ENCODE measurements at places on chromosomes 5 and 9.

DNA sequence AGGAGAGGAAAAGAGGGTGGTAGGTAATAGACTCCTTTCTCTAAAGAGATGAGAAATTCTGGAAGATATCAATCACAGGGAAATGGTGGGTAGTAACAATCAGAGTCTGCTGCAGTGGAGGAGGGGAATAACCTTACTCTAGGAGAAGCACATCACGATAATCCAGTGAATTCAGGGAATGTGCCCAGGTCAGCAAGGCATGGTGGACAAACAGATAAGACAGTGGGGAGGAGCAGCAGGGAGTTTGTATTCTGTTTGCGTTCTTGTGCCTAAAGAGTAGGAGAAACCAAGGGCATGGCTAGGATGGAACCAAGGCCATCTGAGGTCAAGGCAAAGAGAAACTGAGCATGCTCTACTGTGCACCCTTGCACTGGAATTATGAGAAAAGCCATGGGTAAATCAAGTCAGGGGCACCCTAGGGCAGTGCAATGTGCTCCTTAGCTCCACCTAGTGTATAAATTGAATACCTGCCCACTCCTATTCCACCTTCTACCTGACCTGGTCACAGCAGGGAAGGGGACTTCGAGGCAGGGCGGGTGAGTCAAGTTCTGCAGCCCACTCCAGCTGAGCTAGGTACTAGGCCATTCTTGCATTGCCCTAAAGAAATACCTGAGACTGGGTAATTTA is 31.6 kb downstream of the RETREG1 start:
- DNase-seq: no peak

DNA sequence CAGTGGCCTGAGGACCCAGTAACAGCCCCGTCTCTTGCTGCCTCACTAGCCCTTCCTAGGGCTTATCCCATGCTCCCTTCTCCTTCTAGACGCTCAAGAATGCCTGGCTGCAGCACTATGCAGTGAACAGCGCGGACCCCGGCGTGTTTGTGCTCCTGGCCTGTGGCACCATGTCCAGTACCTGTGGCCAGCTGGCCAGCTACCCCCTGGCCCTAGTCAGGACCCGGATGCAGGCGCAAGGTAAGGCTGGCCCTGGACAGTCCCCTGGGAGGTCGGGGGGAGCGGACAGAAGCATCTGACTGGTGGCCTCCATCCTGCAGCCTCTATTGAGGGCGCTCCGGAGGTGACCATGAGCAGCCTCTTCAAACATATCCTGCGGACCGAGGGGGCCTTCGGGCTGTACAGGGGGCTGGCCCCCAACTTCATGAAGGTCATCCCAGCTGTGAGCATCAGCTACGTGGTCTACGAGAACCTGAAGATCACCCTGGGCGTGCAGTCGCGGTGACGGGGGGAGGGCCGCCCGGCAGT is 20.5 kb downstream of the PTGES2 start:
- no peak for DNase-seq

DNA sequence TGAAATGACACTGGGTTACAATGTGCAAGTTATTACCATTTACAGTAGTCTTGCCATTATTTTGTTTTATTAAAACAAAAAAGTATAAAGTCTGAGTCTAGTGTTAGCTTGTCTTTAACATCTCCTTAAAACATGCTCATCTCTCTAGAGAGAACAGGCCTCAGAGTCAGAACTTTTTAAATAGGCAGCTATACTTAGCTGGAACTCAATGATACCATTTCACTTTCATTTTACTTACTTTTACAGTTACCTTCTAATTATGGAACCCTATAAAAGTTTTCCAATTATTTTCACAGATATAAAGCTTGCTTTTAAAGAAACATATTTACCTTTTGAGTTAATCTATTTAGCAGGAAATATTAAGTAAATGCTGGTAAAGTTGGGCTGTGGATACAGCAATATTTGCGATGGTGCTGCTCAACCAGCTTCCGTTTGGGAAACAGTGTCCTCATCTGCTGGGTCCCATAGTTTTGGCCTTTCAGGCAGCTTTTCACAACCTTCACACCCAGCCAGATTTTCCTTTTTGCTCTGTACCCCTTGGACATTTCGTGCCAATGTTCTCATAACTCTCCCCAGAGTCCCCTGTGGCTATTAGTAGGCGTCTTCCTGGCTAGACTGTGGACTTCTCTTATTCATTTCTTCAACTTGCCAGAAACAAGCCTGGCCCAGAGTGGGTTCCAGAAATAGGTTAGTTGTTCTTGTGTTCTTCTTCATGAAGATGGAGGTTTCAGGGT is 36.3 kb upstream of the UBTD2 start:
- DNase-seq: no peak

- DNase-seq: no peak
These were observed 95.5 kb downstream of the TMEM161B start for GRCh38 chr5:88172847-88173758.

DNA sequence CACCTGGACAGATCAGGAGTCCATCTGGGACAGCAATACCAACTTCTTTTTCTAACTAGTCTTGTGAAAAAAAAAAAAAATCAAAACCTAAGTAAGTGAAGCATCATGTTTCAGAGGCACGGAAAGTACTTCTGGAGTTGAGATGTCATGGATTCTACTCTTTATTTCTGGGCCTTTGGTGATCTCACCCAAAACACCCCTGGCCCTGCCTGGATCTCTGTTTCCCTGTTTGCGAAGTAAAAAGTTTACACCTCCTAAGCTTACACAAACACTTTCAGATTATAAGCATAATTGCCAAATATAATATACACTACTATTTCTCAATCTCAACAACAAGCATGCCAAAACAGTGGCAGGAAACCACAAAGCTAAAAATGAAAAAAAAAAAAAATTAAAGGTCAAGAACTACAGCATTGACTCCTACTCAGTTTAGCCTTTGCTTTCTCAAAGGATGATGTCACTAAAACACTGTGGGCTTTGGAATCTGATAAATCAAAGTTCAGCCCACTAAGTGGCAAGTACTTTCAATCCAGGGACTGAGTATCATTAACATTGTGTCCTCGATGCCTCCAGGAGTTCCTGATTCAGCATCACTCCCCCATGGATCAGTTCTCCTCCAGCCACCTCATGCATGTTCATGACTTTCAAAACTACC is 291.9 kb downstream of the NFIB start:
- DNase-seq: no peak

All from stimulated activated CD8-positive, alpha-beta memory T cell treated with anti-CD3 and anti-CD28 coated beads, Interleukin-7, amount 100 ng/mL, for 4 hours (primary cell).